ENCODE measurements at places on chromosomes 2 and 18.

- no peak for DNase-seq
Observed at GRCh38 chr2:73218298-73218697, 4.3 kb downstream of the SMYD5 start.

- DNase-seq = no peak
Observed at GRCh38 chr2:233473386-233473791, 93.2 kb downstream of the USP40 start.

- no peak for DNase-seq
Observed at GRCh38 chr18:63444580-63444979, 22.3 kb upstream of the VPS4B start.

DNA sequence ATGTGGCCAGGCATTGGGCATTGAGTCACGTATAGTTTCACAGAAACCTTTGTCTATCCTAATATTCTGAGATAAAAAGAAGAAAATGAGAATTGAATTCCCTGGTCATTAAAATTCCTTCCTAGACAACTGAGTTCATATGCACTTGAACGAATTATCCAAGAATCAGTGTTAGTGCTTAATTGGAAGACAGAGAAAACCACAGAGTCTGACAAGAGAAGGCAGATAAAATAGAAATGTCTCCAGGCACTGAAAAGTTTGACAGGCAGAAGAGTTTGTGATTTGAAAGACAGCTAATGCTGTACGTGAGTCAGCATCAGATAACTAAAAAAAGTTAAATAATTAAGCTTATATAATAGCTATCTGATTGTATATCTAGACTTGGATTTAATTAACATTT lies 47.7 kb upstream of the TRIB2 start:
- DNase-seq = no peak

- no peak for DNase-seq
Observed at GRCh38 chr2:128180031-128180430, 89.0 kb downstream of the UGGT1 start.

GRCh38 chr18:62634979-62635630 lies 80.2 kb upstream of the PHLPP1 start:
- DNase-seq = no peak

DNA sequence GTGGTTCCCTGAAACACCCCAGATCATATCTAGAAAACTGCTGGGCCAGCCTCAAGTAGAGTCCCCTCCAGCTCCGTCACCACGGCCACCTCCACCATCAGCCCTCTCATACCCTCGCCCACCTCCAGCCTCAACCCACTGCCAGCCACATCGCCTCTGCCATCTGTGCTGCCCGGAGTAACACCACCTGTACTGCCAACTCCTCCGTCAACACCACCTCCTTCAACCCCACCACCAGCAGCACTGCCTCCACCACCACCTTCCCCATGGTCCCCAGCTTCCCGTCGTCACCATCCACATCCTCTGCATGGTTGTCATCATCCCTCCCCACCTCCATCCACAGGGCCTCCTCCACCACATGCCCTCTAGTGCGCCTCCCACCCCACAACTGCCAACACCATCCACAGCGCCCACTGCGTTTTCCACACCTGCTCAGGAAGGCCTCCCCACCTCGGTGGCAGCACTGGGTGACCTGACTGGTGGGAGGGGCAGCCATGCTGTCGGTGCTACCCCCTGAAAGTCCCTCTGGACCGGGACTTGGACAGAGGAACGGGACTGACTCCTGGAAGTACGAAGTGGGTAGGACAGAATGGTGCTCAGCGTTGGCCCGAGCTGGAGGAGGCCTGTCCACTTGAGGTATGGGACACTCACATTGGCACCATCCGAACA lies 1.6 kb downstream of the SNED1 start:
- DNase-seq = no peak

- DNase-seq = no peak
Observed at GRCh38 chr2:78353168-78353567, 672.3 kb upstream of the REG3G start.

DNA sequence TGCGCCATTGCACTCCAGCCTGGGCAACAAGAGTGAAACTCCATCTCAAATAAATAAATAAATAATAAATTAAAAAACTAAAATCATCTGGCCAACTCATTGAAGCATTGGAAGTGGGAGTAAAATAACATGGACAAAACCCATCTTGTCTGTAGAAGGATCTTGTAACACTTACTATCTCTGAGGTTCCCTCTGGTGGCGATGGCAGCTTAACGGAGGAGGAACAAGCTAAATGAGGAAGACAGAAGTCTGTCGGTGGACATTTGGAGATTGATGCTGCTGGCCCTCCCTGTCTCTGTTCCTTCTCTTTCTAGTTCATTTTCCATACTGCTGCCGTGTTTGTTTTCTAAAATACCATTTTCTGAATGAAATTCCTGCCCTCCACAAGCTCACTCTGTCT lies 43.4 kb downstream of the ZCCHC2 start:
- no peak for DNase-seq

GRCh38 chr18:46190667-46191066 lies 86.5 kb downstream of the HAUS1 start:
- DNase-seq = no peak

DNA sequence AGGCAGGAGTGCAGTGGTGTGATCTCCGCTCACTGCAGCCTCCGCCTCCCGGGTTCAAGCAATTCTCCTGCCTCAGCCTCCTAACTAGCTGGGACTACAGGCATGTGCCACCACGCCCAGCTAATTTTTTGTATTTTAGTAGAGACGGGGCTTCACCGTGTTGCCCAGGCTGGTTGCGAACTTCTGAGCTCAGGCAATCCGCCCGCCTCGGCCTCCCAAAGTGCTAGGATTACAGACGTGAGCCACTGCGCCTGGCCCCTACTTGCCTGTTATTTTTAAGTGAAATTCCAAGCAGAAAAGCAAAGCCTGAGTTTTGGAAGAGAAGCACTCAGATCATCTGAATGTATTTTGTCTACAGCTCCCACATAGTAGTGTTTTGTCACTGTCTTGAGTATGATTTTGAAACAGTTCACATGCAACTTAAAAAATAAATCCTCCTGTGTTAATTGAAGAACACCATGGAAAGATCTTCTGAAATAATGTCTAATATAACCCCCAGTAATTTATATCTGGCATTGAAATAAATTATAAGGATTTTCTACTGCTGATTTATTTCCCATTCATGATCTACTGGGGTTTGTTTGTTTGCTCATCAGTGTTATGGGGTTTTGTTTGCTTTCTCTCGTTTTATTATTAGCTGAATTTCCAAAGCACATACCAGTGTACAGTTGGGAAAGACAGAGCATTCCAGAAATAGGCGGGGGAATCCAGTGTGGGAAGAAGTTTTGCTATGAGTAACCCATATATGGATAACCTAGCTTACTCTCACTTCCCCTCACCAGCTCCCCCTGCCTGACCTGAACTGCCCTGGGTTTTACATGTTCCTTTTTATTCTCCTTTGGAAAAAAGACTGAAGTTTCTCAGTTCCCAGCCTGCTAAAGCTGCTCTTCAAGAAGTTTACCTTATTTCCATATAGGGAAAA lies 80.1 kb upstream of the MAP3K20 start:
- DNase-seq = no peak

DNA sequence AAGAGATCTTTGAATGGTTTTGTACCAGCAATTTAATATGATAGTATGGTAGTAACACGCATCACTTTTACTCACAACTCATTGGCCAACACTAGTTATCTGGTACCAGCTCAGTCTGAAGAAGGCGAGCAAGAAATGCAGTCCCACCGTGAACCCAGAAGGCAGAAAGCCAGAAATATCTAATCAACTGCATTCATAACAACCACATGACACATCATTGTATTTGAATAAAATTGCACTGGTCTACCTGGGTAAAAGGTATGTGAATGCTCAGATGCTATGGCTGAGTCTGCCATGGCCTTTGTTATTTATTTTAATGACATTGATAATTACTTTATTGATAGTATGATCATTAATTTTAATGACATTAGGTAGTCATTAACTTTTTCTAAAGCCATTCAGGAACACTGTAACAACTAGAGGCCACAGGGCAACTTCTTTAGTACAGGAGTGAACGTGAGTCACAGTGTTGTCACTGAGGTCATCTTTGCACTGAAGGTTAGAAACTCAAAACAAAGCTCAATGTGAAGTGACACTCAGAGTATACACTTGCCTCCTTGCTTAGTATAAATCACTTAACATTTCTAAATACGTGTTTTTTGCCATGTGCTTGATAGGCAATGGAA lies 475.6 kb upstream of the TNP1 start:
- no peak for DNase-seq

- DNase-seq = no peak
Observed at GRCh38 chr2:55550368-55551102, 31.0 kb downstream of the CFAP36 start.

- DNase-seq = no peak
Observed at GRCh38 chr2:127034051-127034450, 72.9 kb downstream of the BIN1 start.
